Natural killer cell treated with Interleukin-12 subunit alpha and Interleukin-12 subunit beta and Interleukin-15 and Interleukin-18, amount 100 ng/mL, for 72 hours (primary cell): ENCODE measurements at places on chromosomes 16 and 17. TPM values are rescaled to one million over a fixed set of nuclear protein-coding genes. Genes with fewer than 3 reads are reported as not detected.

DNA sequence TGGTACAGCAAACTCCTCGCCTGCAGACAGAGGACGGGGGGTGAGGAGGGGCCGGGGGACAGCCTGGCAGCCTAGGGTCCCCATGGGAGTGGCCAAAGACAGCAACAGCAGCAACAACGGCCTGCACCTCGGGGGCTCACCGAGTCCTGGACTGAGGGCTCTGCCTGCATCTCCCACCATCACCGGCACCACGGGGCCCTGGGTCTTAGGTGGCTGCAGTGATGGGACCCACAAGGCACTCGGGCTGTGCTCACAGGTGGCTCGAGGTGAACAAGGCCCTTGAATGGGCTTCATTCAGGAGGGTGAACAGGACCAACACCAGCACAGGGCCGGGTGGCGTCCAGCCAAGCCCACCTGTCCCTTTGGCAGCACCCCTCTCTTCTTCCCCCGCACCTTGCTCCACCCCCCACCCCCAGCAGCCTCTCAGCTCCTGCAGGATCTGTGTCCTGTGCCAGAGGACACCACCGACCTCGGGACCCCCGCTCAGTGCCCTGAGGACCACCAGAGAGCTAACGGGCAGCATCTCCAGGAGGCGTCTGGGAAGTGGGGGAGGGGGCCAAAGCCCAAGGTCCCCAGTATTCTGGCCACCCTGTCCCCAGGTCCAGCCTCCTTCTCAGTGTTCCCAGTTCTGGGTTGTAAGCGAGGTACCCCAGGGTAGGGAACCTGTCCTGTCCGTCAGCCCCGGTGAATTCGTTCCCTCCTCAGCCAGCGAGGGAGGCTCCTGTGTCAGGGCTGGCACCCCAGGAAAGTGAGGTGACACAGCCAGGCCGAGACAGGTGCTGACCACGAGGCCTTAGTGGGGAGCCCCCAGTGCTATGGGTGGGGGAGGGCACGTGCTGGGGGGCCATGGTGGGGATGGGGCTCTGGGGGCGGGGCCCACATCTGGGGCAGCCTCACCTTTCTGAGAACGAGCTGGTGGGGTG is 94.3 kb downstream of the TBC1D16 start:
- peak; percentile 49 for DNase-seq

GRCh38 chr17:7867881-7868329 is 10.1 kb downstream of the CYB5D1 start:
- DNase-seq = no peak

DNA sequence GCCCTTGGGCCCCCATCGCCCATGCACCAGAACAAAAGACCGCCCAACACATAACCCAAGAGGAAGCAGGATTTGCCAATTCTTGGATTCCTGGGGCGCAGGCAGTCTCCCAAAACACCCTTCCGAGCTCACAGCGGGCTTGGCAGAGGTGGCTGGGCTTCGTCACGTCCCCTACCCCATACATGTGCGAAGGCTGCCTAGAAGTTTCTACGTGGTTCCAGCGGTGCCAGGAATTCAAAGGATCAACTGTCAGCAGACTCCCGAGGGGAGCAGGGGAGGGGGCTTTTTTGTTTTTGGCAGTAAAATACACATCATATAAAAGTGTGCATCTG is 80.8 kb upstream of the PLCG2 start:
- no peak for DNase-seq

DNA sequence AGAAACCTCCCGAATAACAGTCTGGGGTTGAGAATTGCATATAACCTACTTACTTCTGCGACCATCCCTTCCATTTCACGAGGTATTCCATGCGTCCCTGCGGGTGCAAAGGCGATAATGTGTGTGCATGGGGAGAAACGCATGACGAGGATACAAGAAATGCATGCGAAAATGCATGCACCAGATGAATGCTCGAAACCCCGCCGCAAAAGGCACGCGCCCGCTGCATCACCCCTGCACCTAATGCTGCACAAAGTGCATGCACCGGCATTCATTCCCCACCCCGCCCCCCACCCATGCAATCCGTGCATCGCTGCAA is 474 bp downstream of the CBX8 start:
- no peak for DNase-seq

- peak; percentile 73 for DNase-seq
Measured at GRCh38 chr17:79797492-79798298, 818 bp upstream of the CBX8 start.

- DNase-seq = no peak
Measured at GRCh38 chr16:27849621-27850020, 213.9 kb downstream of the GSG1L start.

- no peak for DNase-seq
Measured at GRCh38 chr16:5042574-5043171, 8.9 kb upstream of the NAGPA start.

DNA sequence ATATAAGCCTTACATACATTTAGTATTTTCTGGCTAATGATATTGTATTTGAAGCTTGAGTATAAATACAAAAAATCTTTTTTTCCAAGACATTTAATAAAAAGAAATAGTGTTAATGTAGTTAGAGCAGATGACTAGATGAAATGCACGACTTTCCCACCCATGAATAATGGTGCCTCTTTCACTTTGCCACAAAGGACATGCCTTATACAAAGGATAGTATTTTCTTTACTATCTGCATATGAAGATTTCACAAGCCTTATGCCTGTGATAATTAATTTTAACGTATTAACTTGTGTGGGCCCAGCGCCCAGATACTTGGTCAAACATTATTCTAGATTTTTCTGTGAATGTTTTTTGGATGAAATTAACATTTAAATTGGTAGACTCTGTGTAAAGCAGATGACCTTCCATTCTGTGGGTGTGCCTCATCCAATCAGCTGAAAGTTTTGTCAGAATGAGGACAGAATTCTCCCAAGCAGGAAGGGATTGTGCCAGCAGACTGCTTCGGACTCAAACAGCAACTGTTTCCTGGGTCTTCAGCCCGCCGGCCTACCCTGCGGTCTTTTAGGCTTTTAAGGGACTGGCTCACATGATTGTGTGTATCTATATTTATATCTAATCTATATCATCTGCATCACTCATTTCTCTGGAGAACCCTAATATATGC is 115.4 kb downstream of the USP22 start:
- DNase-seq = no peak

- no peak for DNase-seq
Measured at GRCh38 chr17:81399481-81400153, 4.4 kb downstream of the BAHCC1 start.

- DNase-seq = no peak
Measured at GRCh38 chr16:89313583-89313982, 96.1 kb downstream of the ZNF778 start.

DNA sequence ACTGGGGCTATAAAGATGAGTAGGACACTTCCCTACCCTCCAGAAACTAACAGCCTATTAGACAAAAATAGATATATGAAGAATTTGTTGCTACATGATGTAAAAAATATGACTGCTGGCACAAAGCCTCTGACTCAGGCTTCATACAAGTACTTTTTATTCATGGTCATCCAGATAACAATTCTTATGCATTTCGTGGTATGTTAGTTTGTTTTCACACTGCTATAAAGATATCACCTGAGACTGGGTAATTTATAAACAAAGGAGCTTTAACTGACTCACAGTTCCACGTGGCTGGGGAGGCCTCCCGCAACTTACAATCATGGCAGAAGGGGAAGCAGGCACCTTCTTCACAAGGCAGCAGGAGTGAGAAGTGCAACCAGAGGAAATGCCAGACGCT is 112.5 kb upstream of the HLF start:
- no peak for DNase-seq

- no peak for DNase-seq
Measured at GRCh38 chr16:75264457-75264998, 13.1 kb upstream of the BCAR1 start.

DNA sequence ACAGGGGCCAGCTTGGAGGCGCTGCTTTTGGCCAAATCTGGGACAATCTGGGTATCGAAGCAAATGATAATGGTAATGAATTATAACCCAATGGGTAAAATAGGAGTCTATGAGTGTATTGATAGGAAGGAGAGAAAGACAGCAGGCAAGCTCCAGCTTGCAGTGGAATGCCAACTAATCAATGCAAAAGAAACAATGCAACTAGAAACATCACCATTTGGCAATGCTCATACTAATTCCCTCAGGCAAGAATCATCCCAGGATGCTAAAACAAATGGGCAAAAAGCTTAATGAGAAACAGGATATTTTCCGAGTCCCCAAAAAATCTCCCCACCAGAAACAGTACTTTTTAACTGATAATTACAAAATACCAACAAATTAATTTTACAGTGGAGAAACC is 64.7 kb downstream of the ADCY9 start:
- no peak for DNase-seq

- DNase-seq = no peak
Measured at GRCh38 chr17:12898110-12898509, 108.8 kb downstream of the ARHGAP44 start.

GRCh38 chr17:17364338-17364667 is 61.1 kb downstream of the NT5M start:
- no peak for DNase-seq

GRCh38 chr16:80198311-80199299 is 342.2 kb upstream of the DYNLRB2 start:
- no peak for DNase-seq

DNA sequence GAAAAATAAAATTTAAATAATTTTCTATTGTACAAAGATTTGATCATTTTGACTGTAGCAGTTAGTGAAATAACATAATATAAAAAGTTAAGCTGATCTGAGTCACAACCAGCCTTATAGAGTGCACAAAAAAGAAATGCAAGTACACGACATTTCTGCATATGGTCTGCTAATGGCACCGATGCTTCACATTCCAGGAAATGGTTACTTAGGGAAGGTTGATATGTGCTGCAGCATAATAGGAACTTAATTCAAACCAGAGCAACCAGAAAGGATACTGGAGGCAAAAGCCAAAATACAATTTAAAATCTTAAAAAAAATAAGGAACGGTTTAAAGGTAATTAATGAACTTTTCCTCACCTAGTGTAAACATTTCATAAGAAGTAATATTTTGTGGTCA is 10.0 kb upstream of the CFDP1 start:
- no peak for DNase-seq

DNA sequence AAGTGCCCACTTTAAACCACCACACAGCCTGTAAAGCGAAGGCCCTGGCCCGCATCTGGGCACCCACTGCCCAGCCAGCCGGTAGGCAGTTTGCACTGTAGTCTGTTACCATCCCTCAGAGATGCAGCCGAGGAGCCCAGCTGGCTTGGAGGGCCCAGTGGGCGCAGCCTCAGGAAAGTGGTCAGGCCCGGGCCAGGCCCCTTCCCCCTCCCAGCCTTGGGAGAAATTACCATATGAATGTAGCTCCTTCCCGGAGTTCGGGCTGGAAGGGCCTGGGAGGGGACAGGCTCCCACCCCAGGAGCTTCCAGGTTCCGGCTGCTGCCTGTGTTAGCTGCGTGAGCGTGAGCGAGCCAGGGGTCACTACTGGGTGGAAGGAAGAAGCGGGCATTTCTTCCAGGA is 325.4 kb downstream of the SEC14L1 start:
- DNase-seq = no peak

DNA sequence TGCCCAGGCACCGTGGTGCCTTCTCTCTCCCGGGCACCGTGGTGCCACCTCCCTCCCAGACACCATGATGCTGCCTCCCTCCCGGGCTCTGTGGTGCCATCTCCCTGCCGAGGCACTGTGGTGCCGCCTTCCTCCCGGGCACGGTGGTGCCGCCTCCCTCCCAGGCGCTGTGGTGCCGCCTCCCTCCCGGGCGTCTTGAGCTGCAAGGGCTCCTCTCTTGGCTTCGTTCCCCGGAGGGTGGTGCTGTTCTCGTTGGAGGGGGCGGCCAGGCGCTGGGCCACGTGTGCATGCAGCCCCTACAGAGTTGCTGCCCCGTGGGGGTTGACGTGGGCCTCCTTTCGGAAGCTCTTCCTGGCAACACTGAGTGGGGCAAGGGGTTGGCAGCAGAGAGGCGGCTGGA is 8.2 kb downstream of the CENPX start:
- DNase-seq = no peak

GRCh38 chr17:38922538-38923297 is 2.7 kb upstream of the LASP1NB start:
- DNase-seq = no peak

DNA sequence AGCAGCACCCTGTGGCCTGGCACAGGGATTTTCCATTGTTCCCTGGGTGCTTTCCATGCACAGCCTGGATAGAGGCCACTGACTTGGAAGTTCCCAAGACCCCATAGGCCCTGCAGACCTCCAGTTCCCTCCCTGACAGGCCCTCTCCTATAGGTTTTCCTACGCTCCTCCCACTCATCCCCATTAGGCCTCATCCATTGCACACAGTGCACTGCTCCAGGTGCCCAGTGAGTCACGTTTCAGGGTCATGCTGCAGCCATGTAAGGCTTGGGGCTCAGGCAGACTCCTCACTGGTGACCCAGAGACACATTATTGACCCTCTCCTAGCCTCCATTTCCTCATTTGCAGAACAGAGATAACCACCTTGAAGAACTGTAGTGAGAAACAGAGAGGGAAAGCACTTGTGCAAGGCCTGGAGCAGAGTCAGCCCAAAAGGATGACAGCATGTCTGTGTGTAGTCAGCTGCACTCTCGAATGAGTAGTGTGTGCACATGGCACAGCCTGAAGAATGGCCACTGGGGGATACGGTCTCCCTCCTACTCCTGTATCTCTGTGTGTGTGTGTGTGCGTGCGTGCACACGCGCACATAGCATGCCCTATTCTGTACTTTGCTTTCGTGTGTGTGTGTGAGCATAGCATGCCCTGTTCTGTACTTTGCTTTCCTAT is 26.8 kb downstream of the DRC3 start:
- no peak for DNase-seq

Gene FNDC8
- not detected for total RNA-seq

Gene IKZF3
- total RNA-seq = 65.5 TPM

Gene TPPP3
- total RNA-seq = 0.31 TPM

Gene FXR2
- total RNA-seq = 56.6 TPM

Gene LGALS9B
- not detected for total RNA-seq
